ENCODE measurements at places on chromosomes 7 and 10.

GRCh38 chr10:132550366-132551092 lies 12.9 kb downstream of the INPP5A start:
- no peak for DNase-seq

DNA sequence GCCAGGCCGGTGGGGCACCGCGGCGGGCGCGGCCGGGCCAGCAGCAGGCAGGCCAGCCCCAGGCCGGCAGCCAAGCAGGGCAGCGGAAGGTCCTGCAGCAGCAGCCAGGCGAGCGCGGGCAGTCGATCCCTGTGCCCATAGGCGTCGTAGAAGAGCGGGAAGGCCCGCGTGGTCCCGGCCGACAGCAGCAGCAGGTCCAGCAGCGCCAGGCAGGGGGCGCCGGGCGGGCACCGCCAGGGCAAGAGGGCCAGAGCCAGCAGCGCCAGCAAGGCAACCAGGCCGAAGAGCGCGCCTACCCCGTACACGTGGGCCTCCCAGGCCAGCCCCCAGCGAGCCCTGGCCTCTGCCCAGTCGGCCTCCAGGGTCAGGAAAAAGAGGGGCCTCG lies 8.4 kb upstream of the RBM28 start:
- no peak for DNase-seq

- no peak for DNase-seq
Measured at GRCh38 chr7:73364006-73364728, 36.2 kb downstream of the FKBP6 start.

DNA sequence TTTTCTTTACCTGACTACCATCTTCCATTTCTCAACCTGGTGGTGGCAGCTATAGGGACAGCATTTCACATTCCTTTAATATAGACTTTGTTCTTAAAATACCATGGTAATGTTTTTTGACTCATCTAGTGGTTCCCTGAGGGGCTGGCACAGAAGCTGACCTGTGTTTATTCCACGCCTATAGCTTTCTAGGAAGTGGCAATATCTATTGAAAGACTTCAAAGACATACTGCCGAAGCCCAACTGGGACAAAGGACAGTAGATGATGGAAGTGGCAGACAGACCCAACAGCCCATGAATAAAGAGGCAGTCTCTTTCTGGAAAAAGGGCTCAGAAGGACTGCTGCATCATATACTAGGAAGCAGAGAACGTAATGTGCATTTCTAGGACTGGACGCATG lies 11.2 kb downstream of the SUN3 start:
- DNase-seq: no peak

GRCh38 chr7:34851431-34851830 lies 185.9 kb downstream of the DPY19L1 start:
- DNase-seq: no peak

- no peak for DNase-seq
Measured at GRCh38 chr7:111223802-111224253, 132.9 kb downstream of the LRRN3 start.

- DNase-seq: no peak
Measured at GRCh38 chr7:17471325-17471724, 172.9 kb downstream of the AHR start.

DNA sequence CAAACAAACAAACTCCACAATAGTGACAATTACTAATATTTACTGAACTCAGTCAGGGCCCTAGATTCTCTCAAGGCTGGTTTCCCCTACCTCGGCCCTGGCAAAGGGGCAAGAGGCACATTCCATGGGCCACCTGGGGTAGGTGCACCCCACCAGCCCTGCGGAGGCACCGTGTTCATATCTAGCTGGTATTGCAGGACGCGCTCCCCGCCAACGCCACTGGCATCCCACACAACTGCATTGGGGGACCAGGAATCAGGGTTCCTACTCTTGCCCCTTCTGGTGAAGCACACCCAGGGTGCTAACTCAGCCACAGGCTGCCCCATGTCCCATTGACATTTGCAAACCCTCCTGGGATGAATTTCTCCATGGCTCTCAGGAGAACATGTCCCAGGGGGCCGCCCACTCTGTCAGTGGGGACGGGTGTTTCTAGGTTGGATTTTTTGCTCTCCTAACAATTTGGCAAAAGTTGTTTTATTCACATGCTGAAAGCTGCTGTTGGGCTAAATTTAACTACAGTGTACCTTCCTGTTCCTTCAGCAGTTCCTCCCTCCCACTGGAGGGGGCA lies 76.7 kb downstream of the ZRANB1 start:
- no peak for DNase-seq

DNA sequence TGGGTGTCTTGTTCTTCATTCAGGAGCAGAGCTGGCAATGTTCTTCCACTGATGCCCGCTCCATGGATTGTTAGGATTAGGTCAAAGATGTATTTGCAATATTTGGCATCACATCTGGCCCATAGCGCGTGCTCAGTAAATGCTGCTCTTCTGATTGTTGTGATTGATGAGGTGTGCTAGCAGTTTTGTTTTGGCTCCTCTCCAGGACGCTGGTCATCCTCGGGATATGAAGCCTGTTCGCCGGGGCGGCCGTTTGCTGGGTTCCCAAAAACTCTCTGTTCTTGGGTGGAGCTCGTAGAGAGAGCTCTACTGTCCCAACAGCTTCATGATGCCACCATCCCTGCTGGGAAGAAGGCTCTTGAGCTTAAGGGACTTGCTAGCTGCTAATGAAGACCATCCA lies 96.9 kb downstream of the XRCC2 start:
- DNase-seq: no peak

- DNase-seq: no peak
Measured at GRCh38 chr10:78470267-78471103, 436.8 kb downstream of the RPS24 start.

Data from activated naive CD8-positive, alpha-beta T cell treated with anti-CD3 and anti-CD28 coated beads, Interleukin-2, amount 50 U/mL, for 16 hours (primary cell).